Testis (tissue), 5 donors: ENCODE measurements at places on chromosomes 7 and 10.

- DNase-seq = no peak
These were observed 77.4 kb upstream of the ANLN start for GRCh38 chr7:36312064-36312914.

DNA sequence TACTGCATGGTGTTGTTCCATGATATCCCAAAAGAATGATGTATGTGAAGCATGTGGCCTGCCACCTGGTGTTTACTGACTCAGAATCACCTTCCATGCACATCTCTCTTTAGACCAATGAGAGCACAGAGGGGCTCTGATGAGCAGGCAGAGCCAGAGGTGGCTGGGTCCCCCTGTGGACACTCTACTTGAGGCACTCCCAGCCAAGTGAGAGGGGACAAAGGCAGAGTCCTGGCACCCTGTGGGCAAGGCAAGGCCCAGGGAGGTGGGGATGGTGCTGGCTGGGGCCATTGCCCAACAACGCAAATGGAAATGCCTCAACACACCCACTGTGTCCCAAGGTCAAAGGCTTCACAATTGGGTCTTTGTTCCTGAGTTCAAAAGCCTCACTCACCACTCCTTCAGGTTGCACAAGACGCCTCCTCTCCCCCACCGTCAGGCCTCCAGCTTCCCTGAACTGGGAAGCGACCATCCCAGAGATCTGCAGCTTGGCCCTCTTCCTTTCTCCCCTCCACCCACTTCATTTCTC lies 164.6 kb downstream of the NEURL1 start:
- peak; percentile 49 for DNase-seq

GRCh38 chr7:47148536-47149207 lies 433.2 kb downstream of the TNS3 start:
- no peak for DNase-seq

- no peak for DNase-seq
These were observed 12.2 kb downstream of the ZNF488 start for GRCh38 chr10:47371629-47372485.

GRCh38 chr7:45682358-45682735 lies 108.2 kb downstream of the ADCY1 start:
- no peak for DNase-seq

GRCh38 chr10:116198676-116199035 lies 74.3 kb downstream of the GFRA1 start:
- DNase-seq = no peak

GRCh38 chr10:132497861-132498561 lies 39.6 kb upstream of the INPP5A start:
- DNase-seq = no peak

GRCh38 chr10:89639326-89639725 lies 5.7 kb downstream of the PANK1 start:
- DNase-seq = no peak

GRCh38 chr7:21965291-21965690 lies 19.6 kb upstream of the CDCA7L start:
- DNase-seq = no peak

GRCh38 chr7:116736927-116737715 lies 65.1 kb downstream of the MET start:
- DNase-seq = no peak

GRCh38 chr7:12398186-12398585 lies 5.5 kb downstream of the VWDE start:
- DNase-seq = no peak

DNA sequence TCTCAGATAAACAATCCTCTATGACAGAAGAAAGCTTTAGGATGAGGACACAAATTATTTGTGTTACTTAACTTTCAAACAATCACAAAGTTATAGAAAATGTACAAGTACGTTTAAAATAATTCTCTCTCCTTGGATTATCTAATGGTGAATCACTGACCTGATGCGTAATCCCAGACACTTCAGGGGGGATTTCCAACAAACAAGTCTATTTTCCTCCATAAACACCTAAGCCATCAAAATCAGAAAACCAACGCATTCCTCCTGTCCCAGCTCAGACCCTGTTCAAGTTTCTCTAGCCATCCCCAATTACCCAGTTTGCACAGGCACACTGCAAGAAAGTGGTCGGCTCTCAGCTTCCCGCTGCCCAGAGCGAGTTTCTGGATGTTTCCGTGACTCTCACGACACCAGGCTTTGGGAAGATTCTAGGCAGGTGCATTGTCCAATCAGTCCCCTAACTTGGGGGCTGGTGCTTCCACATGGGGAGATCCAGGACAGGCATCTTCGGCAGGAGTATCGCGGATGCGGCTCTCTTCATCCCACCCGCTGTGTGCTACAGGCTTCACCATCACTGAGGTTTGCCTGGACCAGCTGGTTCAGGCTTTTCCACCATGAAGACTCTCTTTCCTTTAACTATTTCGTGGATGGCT lies 200.0 kb downstream of the ZMYND11 start:
- no peak for DNase-seq

- DNase-seq = no peak
These were observed 55.9 kb downstream of the ETV1 start for GRCh38 chr7:13933536-13933935.

- DNase-seq = peak; percentile 64
These were observed at the start of gene AS3MT for GRCh38 chr10:102869258-102870198. AS3MT (plus strand) TSS chr10:102869470; CDS start chr10:102869593, 123 bp downstream.

GRCh38 chr10:48506147-48506917 lies 98.5 kb downstream of the ARHGAP22 start:
- DNase-seq = peak; percentile 71

DNA sequence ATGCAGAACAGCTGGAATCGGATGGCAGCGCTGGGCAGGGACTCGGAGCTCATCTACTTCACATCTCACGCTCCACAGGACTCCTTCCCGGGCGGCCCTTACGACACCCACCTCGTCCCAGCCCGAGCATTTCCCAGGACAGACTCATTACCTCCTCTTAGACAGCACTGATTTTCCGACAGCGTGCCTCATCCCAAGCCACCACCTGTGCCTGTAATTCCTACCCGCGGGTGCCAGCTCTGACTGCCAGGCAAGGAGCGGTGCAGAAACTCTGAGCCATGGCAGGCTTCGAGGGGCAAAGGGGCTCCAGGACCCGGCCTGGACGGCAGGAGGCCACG lies 25.6 kb downstream of the GPER1 start:
- no peak for DNase-seq

GRCh38 chr10:43983856-43984271 lies 335.2 kb upstream of the ZNF32 start:
- no peak for DNase-seq

GRCh38 chr7:17599733-17600339 lies 301.4 kb downstream of the AHR start:
- DNase-seq = no peak

DNA sequence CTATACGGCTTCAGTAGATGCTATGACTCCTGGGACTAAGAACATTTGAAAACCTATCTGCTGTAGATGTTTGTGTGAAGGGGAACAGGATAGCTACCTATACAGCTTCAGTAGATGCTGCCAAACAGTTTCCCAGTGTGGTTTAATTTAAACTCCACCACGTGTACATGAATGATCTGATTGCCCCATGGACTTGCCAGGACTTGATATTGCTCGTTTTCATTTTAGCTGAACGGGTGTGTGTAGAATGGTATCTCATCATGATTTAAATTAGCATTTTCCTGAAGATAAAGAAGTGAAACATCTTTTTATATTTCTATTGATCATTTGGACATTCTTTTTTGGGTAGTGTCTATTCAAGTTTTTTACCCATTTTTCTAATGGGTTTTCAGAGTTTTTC lies 77.8 kb upstream of the PIP4K2A start:
- DNase-seq = no peak

DNA sequence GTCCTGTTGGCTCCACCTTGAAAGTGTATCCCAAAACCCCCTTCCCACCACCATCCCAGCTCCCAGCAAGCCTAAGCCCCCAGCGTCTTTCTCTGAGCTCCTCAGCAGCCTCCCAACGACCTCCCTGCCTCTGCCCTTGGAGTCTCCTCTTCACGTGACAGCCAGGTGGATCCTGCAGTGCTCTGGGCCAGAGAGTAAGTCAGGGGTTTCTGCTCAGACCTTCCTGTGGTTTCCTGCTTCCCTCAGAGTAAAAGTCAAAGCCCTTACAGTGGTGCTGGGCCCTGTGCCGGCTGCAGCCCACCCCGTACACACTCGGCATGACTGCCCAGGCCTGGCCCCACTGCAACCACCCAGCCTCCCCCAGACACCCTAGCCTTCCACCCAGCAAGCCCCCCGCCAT lies 51.9 kb downstream of the OAT start:
- DNase-seq = no peak

GRCh38 chr7:116786791-116787443 lies 75.5 kb upstream of the CAPZA2 start:
- DNase-seq = no peak

DNA sequence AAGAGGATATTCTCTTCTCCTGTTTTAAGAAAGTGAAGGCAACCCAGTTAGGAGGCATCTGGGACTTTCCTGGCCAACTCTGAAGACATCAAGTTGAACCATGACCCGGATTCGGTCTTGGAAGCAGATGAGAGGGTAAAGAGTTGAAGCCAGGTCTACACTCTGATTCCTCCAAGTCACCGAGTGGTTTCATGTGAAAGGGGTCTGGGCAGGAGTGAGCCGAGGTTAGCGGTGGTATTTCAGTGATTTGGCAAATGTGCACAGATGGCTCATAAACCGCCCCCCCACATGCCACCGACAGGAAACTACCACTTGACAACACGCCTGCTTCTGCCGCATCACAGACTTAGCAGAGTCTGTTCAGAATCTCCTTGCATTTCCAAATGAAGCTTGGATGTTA lies 11.4 kb upstream of the REPIN1 start:
- no peak for DNase-seq

DNA sequence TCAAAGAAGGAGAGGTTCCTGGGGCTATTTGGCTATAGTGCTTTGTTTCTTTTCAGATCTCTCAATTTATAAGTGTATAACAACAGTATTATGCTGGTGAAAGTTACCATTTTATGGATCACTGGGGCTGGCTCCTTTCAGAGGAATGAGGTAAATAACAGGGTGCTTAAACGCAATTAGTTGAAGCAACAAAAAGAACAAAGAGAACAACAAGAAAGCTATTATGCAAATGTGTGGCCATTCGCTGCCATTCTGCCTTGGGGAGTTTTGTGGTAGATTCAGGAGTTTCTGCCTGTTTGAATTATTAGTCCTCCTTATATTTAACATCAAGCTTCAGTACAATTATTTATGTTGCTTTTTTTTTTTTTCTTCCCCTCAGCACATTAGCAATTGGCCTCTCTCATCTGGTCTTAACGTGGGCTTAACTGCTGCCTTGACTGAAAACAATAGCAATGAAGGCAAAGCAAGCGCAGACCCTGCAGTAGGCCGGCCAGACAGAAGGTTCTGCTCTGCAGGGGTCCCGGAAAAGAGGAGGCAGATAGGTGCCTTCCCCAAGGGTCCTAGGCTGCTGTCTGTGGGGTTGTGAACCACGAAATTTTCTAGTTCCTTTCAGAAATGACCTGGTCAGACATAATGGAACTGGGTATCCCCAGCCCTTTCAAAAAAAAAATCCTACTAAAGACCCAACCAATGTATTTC lies 339.9 kb upstream of the PODXL start:
- DNase-seq = no peak

GRCh38 chr10:124578231-124579010 lies 116.8 kb downstream of the LHPP start:
- no peak for DNase-seq

DNA sequence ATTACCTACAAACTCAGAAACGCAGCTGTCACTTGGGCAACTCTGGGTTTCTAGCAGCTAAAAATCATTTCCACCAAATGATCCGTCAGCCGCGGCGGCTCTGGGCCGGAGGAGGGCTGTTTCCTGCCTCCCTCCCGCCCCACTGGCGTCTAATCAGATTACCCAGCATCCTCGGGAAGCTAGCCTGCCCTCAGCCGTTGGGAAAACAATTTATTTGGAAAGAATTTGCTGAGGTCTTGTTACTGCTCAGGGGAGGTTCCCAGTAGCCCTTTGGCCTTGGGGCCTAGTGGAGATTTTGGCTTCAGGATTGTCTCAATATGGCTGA lies 65.0 kb upstream of the ADGRA1 start:
- peak; percentile 48 for DNase-seq

DNA sequence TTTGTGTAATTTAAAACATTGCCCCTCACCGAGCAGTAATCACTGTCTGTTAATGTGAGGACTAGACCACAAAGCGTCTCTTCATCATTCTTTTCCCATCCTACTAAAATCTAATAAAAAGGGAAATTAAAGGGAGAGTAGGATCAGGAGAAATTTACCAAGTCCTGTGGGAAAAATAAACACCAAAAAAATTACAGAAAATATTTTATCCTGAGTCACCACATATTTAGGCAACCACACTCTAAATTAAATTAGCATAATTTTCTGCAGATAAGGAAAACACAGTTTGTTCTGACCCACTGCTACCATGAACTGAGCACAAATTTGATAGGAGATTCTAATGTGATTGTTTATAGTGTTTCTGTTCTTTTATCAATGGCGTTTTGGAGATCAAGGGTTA lies 49.3 kb downstream of the CCDC6 start:
- no peak for DNase-seq

- no peak for DNase-seq
These were observed 69.6 kb downstream of the ATXN7L1 start for GRCh38 chr7:105806592-105807447.

DNA sequence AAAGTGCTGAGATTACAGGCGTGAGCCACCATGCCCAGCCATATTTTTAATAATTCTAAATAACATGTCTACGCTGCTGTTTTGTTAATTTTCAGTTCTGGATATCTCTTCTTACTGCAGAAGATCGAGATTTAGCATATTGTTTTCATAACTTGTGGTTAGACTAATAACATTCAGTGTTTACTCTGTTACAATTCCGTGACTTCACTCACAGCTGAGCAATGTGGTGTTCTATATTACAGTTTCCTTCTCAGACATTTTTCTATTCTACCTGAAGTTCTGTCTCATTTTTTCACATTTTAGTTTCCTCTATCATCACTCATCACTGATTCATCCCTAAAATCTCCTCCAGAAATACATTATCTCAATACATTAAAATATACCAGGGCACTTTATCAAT lies 10.9 kb downstream of the RNF32 start:
- no peak for DNase-seq

DNA sequence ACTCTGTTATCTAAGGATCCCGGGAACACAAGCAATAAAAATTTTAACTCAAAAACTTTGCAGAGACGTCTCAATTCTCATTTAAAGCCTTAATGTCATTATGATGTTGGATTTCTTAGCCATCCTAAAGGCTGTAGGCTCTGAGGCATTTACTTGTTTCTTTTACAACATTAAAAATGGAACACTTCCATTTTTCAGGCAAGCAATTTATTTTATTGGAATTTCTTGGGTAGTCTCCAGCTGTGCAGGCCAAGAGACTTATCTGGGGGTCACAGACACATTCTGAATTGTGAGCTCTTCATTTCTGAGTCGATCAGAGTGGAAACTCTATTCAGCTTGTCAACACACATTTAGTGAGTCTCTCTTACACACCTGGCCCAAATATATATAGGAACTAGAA lies 48.0 kb upstream of the KIF5B start:
- DNase-seq = no peak

GRCh38 chr10:42987575-42987974 lies 89.3 kb upstream of the RET start:
- DNase-seq = no peak
